ENCODE measurements at places on chromosomes 11 and 22.
A peak's percentile ranks its signal among the peaks of the same experiment; 100 is the strongest.

DNA sequence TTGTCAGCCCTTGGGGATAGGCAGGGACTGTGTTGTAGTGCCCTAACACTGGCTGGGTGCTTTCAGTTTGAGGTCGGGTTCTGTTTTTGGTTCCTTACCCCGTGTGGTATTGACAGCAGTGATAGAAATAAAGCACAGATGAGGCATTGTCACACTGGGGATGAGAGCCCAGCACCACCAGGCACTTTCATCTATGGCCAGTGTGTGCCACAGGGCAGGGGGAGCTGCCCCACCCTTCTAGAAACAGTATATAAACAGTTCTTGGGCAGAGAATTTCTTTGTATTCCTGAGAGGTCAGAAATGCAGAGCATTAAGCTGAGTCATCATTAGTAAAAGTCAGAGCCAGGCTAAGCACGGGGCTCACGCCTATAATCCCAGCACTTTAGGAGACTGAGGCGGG, 23.1 kb upstream of the CDC42EP2 start:
- no peak for DNase-seq

DNA sequence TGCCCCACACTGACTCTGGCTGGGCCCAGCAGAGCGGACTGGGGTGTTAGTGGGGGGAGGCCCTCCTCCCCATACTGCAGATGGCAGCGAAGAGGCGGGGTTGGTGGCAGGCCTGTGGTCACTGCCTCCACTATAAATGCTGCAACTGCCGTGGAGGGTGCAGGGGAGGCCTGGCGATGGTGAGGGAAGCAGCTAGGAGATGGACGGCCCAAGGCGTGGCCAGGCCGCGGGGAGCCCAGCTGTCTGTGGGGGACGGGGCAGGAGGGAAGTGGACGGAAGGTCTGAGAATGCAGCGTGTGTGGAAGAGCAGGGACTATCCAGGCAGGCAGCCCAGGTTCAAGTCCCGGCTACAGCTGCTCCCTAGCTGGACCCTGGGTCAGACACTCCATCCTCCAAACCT, 18.3 kb downstream of the DNAL4 start:
- no peak for DNase-seq

DNA sequence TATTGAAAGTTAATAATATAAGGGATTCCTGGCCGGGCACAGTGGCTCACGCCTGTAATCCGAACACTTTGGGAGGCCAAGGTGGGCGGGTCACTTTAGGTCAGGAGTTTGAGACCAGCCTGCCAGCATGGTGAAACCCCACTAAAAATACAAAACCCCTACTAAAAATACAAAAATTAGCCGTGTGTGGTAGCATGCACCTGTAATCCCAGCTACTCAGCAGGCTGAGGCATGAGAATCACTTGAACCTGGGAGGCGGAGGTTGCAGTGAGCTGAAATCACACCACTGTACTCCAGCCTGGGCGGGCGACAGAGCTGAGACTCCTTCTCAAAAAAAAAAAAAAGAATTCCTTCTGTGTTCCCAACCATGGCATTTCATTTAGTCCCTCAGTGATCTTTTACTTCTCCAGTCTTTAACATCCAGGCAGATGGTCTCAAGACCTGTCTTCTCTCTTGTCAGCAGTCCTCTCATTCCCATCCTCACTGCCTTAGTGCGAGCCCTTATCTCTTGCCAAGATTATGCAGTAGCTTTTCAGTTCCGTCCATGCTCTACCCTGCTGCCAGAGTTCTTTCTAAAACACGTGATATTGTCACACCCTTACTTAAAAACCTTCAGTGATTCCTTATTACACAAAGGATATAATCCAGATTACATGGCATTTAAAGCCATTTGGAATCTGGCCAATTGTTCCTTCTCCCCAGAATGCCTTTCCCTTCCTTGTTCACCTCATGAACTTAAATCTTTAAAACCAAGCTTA, 17.9 kb downstream of the RTN3 start:
- DNase-seq: no peak

- DNase-seq: no peak
Observed at GRCh38 chr11:789943-790342, at the start of gene CEND1. Gene CEND1, minus strand, starts transcription at chr11:790090. Its CDS starts 1,514 bp downstream, at chr11:788576.

DNA sequence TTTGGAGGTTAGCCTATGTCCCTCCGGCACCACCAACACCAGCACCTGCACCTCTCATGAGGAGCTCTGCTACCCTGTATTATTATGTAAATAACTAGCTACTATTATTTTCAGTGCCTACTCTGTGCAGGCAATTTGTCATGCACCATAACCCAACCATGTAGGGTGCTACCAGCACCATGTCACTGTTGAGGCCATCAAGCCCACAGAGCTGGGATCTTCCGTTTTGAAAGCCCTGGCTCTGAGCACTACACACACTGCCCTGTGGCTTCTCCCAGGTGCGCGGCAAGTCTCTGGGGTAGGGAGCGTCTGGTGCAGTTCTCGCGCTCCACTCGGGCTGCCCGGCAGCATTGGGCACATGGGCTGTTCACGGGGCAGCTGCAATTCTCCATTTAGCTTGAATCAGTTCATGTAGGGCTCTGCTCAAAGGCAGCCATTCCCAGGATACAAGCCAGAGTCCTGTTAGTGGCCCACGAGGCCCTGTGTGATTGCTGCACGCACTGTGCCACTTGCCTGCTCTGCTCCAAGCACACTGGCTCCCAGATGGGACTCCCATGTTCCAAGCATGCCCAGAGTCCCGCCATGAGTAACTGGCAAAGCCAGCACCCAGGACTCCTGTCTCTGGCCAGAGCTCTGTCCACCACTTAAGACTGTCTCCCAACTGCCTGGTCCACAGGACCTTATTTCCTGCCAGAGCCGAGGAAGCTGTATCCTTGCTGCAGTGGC, 42.5 kb upstream of the CDON start:
- no peak for DNase-seq

DNA sequence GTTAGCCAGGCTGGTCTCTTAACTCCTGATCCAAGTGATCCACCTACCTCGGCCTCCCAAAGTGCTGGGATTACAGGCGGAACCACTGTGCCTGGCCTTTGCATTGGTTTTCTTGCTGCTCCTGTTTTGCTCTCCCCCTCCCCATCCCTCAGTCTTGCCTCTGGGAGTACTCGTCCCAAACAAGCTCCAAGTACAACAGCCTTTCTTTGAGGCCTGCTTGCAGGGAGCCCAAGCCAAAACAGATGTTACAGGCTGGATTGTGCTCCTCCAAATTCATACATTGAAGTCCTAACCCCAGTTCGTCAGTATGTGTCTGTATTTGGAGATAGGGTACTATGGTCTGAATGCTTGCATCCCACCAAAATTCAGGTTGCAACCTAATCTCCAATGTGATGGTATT, 8.6 kb downstream of the IGLL1 start:
- no peak for DNase-seq

- no peak for DNase-seq
Observed at GRCh38 chr11:34443136-34443535, 4.4 kb downstream of the CAT start.

DNA sequence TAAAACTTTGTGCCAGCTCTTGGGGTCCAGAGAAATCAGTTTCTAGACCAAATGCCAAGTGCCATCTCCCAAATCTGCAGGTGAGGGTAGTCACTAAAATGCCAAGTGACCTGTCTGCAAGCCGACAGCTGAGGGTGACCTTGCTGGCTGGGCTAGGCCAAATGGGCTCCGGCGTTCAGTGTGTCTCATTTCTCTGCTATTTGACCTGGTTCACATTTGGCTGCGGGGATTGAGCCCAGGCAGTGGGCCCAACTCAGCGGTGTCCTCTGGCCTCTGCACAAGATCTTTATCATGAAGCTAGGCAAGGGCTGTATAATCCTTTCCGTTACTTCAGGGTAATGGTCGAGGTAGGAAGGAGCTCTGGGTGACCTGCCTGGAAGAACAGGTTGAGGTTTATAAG, 87.5 kb downstream of the SNX19 start:
- DNase-seq: no peak

- no peak for DNase-seq
Observed at GRCh38 chr11:1029654-1030053, 6.9 kb downstream of the MUC6 start.

GRCh38 chr11:83159902-83160865, 3.3 kb downstream of the PCF11 start:
- no peak for DNase-seq

GRCh38 chr11:59197991-59198390, 14.7 kb downstream of the MPEG1 start:
- no peak for DNase-seq

- peak; percentile 15 for DNase-seq
Observed at GRCh38 chr11:57248780-57249383, 11.8 kb upstream of the APLNR start.

- no peak for DNase-seq
Observed at GRCh38 chr11:72218251-72218745, 1.7 kb downstream of the FOLR2 start.

DNA sequence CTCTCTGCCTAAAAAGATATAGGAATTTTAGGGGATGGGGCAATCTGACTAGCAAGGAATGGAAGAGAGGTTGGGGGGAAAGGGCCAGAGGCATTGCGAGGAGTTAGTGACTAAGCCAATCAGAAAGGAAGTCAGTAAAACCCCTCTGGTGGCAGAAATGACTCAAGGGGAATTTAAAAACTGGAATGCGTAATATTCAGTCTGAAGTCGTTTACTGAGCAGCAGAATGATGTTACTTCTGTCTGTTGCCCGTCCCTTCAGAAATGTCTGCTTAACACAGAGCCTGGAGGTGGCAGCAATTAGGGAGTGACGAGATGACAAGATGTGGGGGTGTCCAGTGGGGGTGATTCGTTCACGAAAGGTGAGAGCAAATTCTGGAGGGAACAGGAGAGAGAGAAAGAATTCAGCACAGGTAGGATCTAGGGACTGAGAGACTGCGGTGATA, 107.7 kb upstream of the CLMP start:
- DNase-seq: peak; percentile 18

DNA sequence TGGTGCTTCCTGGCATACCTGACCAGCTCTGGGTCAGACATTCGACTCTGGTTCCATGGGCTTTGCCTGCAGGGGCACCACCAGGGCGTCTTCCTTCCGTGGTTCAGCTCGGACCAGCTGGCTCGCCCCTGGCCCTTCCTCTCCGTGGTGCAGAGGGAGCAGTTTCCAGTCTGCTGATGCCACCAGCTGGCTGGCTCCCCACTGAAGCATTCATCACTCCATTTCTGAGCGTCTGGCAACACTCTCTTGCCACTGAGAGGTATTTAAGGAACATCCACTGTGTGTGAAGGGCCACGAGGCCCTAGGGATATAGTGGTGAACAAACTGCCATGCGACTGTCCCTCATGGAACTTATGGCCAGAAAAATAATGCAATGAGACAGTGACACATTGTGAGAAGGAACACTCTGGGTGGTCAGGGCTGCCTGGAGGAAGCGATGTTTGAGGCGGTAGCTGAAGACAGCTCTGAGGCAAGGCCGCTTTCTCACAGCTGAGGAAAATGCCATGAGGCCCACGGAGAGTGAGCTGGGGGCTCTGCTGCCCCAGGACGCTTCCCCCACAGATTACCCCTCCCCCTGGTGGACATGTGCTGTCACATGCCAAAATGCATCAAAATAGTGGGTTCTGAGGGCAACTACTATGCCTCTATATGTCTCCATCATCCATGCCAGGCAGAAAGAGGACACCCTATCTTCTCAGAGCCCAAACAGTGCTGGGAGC, 44.9 kb upstream of the ARFGAP3 start:
- no peak for DNase-seq

DNA sequence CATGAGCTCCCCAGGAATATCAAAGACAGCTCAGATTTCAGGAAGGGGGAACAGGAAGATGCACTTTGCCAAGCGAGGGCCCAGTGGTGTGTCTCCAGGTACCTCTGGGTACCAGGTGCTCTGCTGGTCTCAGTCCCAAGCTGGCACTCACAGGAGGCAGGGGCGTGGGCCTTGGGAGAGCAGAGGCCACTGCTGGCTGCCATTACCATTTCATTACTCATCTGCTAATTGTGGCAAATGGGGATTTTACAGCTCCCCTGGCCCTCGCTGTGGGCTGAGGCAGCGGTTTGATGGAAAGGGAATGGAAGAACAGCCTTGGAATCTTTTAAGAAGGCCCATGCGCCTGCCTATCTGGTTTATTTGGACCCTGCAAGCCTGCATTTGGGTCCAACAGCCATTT, 192.0 kb upstream of the NAV2 start:
- DNase-seq: no peak

GRCh38 chr11:65927904-65928397, 8.7 kb downstream of the DRAP1 start:
- peak; percentile 59 for DNase-seq

DNA sequence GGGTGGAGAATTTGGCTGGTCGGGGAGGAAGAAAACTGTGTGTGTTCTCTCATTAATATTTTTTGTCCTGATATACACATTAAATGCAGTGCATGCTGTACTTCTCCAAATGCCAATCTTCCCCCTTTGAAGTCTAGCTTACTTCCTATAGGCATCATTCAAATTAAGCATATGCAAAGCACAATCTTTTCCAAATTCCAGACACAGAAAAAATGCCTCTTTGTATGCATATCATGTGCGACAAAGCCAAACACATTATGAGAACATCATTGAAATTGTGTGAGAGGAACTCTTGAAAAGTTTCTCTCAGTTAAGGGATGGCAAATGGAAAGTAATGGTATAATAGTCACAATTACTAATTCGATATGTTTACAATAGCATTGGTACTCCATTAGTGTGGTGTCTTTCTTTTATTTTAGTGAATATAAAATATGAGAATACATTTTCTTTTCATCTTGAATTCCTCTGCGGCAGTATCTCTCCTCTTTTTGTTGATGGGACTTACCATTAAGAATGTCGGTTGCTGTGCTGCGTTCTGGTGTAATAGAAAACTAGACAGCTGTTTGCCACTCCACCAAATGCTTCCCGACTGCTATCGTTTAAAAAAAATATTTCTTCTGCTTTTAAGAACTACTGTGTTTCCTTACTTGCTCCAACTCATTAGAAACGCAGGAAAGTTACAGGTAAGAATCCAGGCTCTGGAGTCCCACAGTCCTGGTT, 19.3 kb upstream of the NRIP3 start:
- no peak for DNase-seq

DNA sequence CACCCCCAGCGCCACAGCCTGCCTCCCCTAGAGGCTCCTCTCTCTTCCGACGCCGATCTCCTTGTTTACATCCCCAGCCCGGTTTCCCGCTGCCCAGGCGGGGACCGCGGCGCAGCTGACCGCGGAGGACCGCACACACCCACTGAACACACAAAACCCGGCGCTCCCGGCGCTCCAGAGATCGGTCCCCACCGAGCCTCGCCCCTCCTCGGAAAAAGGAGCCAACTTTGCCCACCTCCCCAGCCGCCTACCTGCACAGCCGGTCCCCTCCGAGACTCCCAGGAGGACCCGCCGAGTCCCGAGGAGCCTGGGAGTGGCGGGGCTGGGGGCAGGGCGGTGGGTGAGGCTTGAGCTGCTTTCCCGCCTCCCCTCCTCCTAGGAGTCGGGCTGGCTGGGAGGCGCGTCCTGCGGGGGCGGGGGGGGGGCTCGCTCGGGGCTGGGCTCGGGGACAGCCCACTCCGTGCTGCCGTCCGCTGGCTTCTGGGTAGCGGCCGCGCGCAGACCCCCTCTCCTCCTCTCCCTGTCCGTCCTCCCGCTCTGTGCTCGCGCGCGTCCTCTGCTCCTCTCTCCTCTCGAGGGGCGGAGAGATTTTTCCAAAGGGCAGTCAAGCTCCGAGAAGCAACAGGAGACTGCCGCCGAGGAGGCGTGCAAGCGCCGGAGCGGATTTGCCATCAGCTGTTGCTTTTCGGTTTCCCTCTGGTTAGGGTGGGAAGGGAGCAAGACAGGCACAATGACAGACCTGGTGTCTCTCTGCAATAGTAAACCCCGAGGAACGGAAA, at the start of gene FXYD6:
Gene FXYD6 (minus strand): TSS at position 318 of the 779 bp plus-strand sequence. CDS start 33,882 bp downstream, outside the sequence.
- no peak for DNase-seq

- no peak for DNase-seq
Observed at GRCh38 chr22:41352058-41352457, 29.7 kb upstream of the TEF start.
